ENCODE measurements at places on chromosomes 1 and 21.

GRCh38 chr1:21914450-21914849 is 22.7 kb downstream of the HSPG2 start:
- no peak for DNase-seq

DNA sequence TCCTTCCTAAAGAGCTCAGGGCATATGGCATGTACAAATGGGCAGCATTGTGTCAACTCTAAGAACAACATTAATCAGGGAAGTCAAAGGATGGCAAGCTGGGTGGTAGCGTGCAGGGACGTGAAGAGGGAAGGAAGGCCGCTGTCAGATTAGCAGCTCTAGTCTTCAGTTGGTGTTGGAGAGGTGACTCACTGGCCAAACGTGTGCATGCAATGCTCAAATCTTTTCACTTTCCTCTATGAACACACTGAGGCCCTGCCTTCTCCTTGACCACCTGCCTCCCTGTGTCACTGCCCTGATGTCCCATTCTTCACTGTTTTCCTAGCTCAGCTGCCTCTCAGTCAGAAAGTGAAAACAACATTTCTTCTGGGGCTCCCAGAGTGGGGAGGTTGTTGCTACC is 5.9 kb upstream of the PIGR start:
- no peak for DNase-seq

- DNase-seq, result no peak
These were observed 168.6 kb upstream of the FGGY start for GRCh38 chr1:59128239-59128736.

DNA sequence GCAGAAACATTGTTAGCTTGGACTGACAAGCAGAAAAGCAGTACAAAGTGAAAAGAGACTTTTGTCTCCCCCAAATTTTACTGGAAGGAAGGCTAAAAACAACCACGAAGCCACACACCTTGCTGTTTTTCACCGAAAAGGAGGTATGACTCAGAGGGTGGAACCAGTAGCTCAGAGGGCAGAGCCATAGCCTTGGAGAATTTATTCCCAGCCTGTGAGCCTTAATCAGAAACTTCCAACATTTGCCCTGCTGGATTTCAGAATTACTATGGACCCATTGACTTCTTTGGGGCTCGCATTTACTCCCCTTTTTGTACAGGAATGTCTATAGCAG is 32.0 kb downstream of the RPS6KC1 start:
- no peak for DNase-seq

GRCh38 chr1:182217071-182217470 is 155.6 kb upstream of the ZNF648 start:
- no peak for DNase-seq

DNA sequence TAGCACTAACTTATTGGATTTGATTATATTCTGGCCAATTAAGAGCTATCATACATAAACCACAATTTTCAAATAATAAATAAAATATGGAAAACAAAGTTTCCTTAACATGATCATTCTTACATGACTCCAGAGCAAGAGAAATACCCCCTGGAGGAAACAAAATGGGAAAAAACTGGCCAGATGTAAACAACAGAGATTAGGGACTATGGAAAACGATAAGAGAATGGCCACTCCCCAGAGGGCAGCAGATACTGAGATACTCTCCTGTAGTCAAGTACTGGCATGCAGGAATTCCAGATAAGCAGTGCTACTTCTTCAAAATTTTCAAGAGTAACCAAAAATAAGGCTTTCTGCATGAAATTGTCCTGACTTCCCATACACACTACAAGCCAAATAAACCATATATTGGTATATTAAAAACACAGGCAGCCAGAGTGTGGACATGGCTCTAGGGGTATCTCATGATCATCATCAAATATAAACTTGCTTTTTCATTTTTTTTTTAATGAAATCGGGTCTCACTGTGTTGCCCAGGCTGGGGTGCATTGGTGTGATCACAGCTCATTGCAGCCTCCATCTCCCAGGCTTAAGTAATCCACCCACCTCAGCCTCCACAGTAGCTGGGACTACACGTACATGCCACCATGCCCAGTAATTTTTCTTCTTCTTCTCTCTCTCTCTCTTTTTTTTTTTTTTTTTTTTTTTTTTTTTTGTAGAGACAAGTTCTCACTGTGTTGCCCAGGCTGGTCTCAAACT is 118.5 kb downstream of the EIF4G3 start:
- DNase-seq, result no peak

GRCh38 chr1:61083807-61084440 is 1.6 kb downstream of the NFIA start:
- peak; percentile 25 for DNase-seq

DNA sequence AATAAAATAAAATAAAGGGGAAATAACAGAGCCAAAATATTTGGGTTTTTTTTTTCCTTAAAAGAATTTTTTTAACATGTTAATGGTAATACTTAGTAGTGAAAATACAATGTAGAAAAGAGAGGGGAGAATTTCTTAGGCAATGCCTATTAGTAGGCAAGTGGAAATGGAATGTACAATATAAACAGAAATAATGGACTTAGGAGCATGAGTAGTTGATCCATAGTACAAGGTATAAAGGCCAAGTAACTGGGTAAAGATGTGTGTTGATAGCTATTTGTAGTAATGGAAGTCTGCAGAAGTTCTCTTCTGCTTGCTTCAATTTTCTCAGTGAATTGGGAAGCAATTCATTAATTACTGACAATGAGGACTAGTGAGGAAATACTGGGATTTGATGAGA is 34.4 kb downstream of the TESK2 start:
- DNase-seq, result no peak

GRCh38 chr1:97004054-97004453 is 282.5 kb downstream of the PTBP2 start:
- DNase-seq, result no peak

GRCh38 chr1:211886551-211886950 is 56.0 kb upstream of the LPGAT1 start:
- no peak for DNase-seq

- no peak for DNase-seq
These were observed 138.9 kb upstream of the ERG start for GRCh38 chr21:38637161-38637560.

DNA sequence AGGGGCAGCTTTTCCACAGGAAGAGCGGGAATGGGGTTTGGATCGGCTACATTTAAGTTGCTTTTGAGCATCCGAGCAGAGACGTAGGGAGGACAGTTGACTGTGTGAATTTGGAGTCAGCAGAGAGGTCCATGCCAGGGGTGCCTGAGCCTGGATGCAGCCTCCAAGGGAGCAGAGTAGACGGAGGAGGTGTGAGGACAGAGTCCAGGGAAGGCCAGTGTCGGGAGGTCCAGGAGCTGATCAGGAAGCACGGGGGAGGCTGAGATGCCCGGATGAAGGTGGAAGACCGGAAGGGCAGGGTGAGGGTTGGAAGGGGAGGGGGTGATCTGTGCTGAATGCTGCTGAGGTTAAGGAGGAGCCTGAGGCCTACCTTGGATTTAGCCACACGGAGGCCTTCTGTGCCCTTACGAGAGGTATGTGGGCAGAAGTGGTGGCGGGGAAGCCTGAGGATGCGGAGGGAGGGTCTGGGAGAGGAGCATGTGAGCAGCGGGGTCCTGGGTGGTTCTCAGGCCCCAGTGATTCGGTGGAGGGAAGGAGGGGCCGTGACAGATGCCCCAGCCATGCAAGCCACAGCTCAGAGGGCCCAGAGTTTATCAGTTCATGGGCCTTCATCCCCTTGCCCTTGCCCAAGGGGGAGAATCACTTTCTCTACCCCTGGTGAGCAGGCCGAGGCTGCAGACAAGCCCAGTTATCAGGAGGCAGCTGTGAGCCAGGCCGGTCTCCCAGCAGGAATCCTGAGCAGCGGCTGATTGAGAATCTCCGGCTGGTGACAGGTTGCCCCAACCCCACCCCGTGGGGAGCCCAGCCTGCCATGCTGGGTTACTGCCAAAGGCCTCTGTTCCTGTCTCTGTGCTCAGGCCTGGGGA is 54.0 kb upstream of the ACTL8 start:
- no peak for DNase-seq

DNA sequence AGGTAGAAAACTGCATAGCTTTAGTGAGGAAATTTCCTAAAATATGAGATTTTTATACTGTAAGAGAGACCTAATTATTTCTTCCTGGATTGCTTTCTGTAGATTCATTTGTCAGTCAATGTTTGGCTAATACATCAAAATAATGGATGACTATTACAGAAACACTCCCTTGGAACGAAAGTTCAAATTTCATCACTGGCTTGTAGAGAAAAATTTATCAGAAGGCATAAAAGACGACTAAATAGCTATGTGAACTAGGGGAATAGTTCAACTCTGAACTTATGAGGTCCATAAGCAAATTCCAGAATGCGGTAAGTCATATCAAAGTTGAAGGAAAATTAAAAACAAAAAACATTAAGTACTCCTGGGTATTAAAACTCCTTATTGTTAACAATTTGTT is 36.0 kb downstream of the WNT2B start:
- DNase-seq, result no peak

DNA sequence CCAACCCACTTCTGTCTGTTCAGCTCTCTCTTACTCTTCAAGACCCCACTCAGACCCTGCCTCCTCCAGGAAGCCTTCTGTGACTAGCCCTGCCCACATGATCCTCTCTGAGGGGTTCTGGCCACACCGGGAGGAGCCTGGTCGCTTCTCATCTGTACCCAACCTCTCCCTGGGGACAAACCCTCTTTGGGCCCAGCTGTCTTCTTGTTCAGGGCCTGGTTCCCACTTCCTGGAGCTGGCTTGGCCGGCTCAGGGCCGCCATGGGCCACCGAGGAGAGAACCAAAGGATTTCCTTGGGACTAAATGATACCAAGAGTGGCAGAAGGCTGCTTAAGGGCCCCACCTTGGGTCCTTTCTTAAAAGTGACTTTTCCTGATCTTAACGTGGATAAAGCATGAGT is 124.7 kb upstream of the ZBTB40 start:
- no peak for DNase-seq

- DNase-seq, result no peak
These were observed 9.6 kb downstream of the DISC1 start for GRCh38 chr1:231636157-231636556.

DNA sequence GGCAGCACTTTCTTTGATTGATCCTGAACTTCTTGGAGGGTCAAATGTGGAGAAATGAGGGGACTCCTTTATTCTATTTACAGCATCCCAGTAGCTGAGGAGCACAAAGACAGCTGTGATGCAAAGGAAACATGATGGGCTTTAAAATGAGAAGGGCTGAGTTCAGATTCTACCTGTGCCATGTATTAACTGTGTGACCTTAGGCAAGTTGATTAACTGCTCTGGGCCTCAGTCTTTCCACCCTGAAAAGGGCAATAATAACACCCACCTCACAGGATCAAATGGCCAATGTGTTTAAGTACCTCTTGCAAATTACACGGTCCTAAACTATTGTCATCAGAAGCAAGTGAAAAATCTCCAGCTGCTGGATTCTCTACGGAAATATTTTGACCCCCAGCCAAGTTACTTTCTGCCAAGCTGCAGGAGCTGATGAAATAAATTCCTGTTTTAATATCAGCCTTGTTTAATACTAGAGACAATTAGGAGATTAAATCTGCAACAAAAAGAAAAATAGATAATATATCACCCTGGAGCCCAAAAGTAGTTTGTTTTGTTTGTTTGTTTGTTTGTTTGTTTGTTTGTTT is 15.7 kb downstream of the TMEM81 start:
- no peak for DNase-seq

- DNase-seq, result peak; percentile 50
These were observed 72.1 kb downstream of the DISP1 start for GRCh38 chr1:222886878-222887351.

- no peak for DNase-seq
These were observed 41.9 kb upstream of the NTNG1 start for GRCh38 chr1:107098961-107099360.

DNA sequence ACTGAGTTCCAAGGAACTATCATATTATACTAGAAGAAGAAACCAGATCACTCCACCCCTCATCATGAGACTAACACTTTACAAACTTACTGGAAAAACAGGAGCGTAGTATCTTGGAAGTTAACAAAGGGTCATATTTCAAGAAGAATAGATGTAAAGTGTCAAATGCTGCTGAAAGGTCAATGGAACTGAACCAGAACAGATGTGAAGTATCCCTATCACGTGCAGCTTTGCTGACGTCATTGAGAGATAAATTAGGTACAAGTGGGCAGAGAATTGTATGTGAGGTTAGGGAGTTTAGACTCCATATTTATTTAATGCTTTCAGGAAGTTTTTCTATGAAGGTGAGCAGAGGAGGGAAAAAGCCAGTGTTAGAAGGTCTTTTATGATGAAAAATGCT is 483.0 kb downstream of the NCAM2 start:
- no peak for DNase-seq

- DNase-seq, result peak; percentile 71
These were observed 14.4 kb upstream of the CAMTA1 start for GRCh38 chr1:6770751-6771440.

DNA sequence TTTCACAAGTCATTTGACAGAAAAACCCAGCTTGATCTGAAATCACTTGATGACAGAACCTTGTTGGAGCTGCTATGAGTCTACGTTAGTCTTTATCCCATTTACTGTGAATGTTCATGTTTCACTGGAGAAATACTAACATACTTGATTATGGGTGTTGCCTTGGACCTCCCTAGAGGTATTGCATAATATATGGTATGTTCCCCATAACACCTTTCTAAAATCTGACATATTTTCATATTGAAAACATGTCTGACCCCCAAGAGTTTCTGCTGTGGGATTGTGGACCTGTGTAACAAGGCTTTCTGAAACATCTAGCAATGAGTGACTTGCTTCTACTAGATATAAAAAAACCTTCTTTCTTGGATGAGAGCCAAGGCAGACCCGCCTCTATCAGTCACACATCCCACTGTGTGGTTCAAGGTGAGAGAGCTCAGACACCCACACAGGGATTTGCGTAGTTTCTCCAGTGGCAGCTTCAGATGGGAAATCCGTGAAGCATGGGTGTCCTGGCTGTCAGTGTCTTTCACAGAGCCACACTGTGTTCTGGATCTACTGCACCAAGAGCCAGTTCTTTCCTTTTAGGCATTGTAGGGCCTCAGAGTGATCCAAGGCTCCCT is 4.6 kb downstream of the NENF start:
- DNase-seq, result no peak

- no peak for DNase-seq
These were observed 6.6 kb downstream of the PTPN14 start for GRCh38 chr1:214544791-214545190.

DNA sequence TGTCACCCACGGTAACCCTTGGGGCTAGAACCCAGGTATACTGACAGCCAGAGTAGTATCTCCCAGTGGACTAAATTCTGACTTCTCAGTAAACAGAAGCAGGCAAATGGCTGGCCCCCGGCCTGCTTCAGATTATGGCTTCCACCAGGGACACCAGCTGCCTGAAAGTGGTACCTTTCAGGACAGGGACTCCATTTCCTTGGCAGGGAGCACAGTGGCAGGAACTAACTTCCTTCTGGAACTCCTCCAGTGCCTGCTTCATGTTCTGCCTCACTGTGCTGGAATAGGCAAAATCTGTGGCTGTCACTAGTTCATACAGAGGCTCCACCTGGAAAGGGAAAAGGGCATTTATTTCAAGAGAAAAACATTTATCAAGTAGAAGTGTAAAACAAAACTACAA is 32.7 kb downstream of the C8B start:
- no peak for DNase-seq

DNA sequence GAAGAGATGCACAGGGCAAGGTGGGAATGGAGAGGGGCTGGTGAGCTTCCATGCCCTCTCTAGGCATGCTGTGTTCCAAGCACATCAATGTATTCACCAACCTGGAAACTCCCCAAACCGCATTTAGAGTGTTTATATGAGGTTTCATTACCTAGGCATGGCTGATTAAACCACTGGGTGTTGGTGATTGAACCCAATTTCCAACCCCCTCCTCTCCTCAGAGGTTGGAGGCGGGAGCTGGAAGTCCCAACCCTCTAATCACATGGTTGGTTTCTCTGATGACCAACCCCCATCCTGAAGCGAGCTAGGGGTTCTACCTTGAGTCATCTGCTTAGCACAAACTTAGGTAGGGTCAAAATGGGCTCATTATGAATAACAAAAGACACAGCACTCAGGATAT is 3.0 kb upstream of the PPIE start:
- DNase-seq, result no peak
